ENCODE measurements at places on chromosomes 16 and 17.

DNA sequence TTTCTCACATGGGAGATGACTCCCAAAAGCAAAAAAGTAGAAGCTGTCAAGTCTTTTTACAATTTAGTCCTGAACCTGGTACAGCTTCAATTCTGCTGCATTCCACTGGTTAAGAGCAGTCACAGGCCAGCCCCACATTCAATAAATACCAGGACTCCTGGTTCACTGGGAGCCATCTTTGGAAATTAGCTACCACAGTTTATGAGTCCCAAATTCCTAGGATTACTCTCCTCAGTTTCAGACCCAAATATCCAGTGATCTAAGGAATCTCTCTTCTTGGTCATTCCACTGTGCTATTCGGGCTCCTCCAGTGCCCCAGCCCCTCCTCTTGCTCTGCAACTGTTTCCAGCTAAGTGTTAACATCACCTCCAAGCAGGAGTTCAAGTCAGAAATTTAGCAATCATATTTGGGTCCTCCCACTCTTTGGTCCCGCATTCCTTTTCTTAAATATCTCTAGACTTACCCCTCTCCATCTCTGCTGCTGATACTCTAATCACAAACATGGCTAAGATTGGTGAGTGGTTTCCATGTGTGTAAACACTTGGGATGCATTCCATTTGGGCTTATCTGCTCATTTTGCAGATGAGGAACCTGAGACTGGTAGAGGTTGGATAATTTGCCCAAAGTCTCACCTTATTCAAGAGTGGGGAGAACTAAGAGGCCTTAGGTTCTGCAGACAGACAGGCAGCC, 9.6 kb upstream of the WIPF2 start:
- DNase-seq, result no peak

DNA sequence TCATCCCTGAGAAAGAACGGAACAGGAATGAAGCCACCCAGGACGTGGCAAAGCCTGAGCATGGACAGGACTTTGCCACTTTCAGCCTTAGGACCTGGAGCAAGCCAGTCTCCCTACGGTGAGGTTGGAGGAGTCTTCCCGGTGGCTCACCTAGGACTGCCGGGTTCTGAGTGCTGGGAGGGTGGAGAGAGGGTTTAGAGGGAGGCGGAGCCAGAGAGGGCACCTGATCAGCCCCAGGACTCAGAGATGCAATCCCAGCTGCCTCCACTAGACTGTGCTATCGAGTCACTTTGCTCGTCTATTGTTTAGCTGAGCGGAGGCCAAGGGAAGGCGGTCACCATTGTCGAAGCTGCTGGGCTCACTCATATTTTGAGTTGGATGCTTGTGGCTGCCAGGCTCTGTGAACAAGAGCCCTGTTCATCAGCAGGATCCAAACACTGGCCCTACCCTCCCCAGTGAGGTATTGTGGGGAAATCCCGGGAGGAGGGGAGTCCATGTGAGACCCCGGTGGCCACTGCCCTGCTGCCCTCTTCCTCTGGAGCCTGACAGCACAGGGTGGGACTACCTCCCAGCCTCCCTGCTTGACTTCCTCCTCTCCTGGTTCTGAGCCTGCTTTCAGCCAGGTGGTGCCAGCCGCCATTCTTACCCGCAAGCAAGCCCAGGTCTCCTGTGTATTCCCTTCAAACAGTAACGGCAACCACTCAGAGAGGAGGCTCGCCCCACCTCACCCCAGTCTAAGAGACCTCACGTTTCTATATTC, 7.0 kb downstream of the KRT14 start:
- DNase-seq, result peak; percentile 58

- peak; percentile 16 for DNase-seq
Measured at GRCh38 chr16:11446566-11447119, 101.4 kb downstream of the RMI2 start.

GRCh38 chr16:78274771-78275170, 175.3 kb downstream of the WWOX start:
- no peak for DNase-seq

GRCh38 chr16:16096121-16096857, 127.0 kb downstream of the ABCC6 start:
- no peak for DNase-seq

GRCh38 chr17:69812240-69812837, 262.7 kb upstream of the KCNJ16 start:
- no peak for DNase-seq

DNA sequence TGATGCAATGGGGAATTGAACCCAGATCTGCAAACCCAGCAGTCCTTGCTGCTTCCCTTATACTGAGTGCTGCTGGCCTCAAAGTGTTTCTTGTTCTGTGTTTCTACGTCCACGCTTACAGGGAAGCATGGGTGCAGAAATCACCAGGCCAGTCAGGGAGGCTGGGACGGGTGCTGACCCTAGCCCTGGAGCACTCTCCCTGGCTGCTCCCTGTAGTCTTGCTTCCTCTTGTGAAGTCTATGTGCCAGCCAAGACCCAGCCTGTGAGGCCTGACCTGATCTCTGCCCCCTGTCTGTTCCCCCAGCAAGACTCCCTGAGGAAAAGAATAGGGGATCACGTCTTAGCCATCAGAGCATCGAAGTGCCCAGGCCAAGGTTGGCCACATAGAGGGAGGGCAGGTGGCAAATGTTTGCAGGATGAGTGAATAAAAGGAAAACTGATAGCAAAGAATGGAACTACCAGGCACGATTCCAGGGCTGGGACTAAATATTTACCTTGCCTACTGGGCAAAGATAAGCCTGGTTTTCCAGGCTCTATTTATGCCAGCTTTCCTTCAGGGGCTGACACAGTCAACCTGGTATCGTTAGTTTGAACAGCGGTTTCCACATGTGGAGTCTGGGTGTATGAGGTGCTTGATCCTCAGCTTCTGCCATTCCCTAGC, 41.2 kb upstream of the RHOT1 start:
- no peak for DNase-seq
